Stimulated activated CD4-positive, alpha-beta T cell treated with anti-CD3 and anti-CD28 coated beads, TNF-alpha, amount 100 ng/mL, for 1 hour (primary cell): ENCODE measurements at places on chromosomes 7 and 10.

DNA sequence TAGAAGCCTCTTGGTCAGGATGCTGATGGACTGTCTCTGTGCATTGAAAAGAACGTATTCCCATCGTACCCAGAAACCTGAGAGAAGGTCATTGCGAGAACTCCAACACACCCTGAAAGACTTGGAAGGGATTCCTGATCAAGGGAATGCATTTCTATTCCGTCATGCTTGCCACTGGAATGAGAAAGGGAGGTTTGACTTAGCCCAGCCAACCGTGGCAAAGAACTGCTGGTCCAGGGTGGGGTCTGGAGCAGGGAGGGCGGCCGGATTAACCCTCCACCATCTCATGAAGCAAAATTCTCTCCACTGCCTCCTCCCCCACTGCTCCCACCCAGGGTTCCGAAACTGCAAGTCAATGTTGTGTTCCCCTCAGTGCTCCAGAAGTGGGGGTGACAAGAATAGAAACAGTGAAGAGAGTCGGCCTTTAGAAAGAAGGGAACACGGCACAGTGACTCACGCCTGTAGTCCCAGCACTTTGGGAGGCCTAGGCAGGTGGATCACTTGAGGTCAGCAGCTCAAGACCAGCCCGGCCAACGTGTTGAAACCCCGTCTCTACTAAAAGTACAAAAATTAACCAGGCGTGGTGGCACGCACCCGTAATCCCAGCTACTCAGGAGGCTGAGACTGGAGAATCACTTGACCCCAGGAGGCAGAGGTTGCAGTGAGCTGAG lies 137.5 kb upstream of the MGMT start:
- DNase-seq, result no peak

- DNase-seq, result no peak
Measured at GRCh38 chr7:73871163-73872011, 10.4 kb downstream of the TMEM270 start.

GRCh38 chr7:6516387-6516983 lies 34.8 kb downstream of the GRID2IP start:
- DNase-seq, result no peak

DNA sequence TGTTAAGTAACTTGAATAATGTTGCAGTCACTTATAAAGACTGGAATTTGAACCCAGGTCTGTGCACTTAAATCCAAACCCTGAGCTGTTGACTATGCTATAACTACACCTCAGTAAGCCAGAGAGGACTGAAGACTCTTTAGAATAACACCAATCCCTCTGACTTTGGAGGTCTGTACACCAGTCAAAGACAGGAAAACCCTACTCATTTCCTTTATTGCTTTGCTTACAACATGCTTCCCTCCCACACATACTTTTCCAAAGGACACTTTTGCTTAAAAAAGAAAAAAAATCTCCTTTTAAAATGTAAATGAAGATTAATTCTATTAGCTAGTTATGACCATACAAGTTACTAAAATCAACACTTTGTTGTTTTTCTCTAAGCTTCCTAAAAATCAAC lies 184.7 kb upstream of the KCTD7 start:
- no peak for DNase-seq

- no peak for DNase-seq
Measured at GRCh38 chr7:4665661-4666060, 16.4 kb upstream of the FOXK1 start.

GRCh38 chr10:118161461-118162246 lies 114.9 kb upstream of the RAB11FIP2 start:
- DNase-seq, result no peak

- DNase-seq, result no peak
Measured at GRCh38 chr10:28984431-28984830, 304.4 kb upstream of the LYZL1 start.

DNA sequence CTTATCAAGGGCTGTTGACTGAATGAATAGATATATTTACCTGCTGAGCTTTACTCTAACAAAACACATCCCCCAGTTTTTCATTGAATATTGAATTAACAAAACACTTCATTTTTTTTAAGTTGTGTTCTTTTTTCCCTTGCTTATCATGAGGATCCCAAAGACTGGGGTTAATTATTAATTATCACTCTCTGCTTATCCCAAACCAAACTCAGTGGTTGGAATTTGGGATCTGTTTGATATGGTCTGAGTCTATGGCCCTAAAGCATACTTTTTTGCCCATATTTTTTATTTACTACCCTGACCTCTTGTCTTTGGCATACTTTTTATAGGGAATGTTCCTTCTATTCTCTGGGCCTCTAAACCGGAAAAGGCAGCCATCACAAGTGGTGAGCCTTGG lies 697.1 kb upstream of the GALNT17 start:
- DNase-seq, result no peak

GRCh38 chr10:123722351-123722750 lies 56.2 kb downstream of the GPR26 start:
- no peak for DNase-seq

DNA sequence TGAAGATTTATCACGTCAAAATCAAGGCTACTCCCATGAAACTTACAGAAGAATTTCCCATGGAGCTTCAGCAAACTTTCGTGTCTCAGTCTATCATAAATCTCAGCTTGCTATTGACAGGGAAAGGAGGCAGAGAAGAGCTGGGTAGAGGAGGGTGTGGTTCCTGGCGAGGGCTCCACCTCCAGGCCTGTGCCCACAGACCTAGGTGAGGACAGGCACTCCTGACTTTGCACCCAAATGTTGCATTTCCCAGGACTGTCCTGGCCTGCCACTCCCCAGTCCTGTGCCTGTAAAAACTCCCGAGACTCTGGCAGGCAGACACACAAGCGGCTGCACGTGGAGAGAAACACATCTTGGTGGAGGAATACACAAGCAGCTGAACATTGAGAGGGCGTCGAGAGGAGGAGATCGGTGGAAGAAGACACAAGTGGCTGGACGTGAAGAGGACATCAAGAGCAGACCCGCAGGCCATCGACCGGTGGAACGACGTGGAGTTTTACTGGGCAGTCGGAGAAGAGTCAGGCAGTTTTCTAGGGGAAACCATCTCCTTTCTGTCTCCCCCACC lies 145.1 kb downstream of the CTNNA3 start:
- DNase-seq, result no peak

DNA sequence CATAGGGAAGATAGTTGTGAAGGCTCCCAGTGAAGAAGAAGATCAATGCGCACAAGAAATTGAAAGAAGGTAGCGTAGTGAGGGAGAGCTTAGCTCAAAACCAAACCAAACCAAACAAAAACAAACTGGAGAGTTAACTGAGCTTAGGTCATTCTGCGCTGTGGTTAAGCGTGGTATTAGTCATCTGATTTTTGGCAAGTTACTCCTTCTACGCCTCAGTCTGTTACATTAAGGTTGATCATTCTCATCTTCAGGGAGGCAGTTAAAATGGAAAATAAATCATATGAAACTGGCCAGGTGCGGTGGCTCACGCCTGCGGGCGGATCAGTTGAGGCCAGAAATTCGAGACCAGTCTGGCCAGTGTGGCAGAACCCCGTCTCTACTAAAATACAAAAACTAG lies 259.7 kb downstream of the EXOC4 start:
- DNase-seq, result no peak

- DNase-seq, result no peak
Measured at GRCh38 chr10:75294031-75294437, 58.3 kb upstream of the COMTD1 start.

DNA sequence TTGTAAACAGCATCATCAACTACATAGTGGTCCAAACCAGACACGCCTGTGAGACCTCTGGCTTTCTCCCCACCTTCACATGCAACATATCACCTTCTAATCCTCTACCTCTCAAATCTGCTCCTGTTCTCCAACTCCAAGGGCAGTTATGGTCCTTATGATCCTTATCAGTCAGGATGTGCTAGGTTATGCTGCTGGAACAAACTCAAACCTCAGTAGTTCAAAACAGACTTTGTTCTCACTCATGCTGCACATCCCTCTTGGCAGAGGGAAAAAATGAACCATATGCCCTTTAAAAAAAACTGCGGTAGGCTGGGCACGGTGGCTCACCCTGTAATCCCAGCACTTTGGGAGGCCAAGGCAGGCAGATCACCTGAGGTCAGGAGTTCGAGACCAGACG lies 76.1 kb downstream of the RNF216 start:
- no peak for DNase-seq

DNA sequence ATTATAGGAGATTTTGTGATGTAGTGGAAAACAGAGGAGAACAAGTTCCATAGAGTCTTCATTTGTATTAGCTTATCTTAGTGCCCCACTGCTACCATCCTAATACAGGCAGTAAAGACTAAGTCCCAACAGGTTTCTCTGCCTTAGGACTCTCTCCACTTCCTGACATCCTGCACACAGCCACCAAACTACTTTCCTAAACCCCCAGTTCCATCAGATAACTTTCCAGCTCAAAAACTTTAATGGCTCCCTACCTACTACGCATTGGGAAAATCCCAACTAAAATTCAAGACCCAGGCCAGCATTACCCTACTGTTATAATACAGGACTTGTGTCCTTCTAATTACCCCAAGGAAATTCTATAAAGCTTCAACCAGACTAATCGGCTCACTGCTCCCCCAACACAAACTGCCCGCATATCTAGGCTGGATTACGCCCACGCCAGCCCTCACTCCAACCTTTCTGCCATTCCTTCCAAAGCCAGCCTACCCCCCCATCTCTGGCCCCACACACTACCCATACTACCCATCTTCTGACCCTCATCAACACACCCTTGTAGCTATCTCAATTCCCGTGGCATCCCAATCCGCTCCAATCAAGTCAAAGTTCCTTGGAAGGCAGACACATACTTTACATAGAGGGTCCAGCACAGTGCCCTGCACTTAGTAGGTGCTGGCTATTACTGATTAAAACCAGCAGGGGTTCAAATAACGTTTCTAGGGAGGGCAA lies 1.4 kb downstream of the IDE start:
- DNase-seq, result no peak

DNA sequence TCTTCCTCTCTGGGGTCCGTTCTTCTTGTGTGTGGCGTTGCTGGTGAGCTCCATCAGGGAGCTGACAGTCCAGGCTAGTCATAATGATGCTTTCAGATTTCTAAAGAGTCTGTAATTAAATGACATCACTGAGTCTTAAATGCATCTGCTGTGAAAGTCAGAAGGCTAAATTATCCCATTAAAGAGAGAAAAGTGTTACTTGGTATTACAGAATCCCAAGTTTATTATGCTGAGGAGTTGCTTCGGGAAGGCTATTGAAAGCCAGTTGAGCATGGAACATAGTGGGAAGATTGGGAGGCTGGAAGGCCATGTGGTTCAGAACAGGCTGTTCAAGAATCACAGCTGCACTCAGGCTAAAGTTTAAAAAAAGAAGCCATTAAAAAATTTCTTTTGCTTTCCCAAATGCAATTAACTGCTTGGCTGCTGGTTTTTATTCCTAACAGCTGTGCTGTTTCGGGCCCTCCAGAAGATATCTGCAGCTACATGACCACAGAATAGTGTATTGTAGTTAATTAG lies 342.6 kb upstream of the LRGUK start:
- DNase-seq, result no peak

- no peak for DNase-seq
Measured at GRCh38 chr10:89491932-89492331, 43.5 kb downstream of the SLC16A12 start.

DNA sequence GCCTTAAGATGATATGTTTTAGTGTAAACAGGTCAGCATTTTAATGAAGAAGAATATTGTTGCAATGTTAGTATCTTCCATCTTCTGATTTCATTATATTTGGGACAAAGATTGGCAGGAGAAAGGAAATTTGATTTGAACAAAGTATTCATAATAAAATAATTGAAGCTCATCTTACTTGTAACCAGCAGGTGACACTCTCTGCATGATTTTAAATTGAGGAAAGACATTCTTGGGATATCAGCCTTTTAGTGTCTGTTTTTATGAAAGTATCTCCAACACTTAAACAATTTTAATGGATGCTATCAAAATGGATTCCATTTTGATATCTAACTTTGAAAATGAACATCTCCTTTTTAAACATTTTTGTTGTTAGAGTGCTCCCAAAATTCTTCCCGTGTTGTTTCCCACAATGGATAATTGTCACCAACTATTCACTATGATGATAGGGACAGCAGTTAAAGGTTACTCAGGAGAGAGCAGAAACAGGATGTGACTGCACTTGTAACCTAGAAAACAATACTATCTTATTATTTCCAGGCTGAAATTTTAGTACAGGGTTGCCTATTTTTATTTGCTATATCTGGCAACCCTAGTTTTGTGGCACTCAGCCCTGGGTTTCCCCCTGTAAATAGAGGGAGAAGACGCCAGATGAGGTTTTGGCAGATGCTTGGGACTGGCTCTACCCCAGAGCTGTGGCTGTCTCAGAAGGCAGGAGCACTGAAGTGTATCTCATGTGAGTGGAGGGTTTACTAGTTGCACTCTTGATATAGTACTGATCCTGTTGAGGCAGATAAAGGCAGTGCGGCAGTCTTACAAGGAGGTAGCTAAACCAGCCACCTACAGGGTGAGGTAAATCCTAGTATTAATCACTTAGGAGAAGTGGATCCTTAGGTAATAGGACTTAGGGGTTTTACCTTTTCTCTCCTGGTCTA lies 31.0 kb upstream of the ABCB4 start:
- DNase-seq, result no peak

DNA sequence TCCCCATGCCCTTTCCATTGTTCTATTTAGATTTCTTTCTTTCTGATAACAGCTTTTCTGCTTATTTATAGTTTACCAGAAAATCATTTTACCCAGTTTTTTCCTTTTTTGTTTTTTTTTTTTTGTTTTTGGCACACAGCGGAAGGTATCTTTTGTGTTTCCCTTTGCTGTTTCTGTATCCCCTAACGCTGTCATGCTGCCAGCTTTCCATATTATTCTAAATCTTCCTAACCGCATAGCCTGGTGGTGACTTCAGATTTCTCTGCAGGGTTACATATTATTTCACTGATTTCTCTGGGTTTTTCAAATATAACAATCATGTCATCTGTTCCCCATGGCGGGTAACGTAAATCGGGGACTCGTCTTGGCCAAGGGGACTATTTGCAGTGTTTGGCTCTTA lies 4.0 kb upstream of the SLC29A4 start:
- no peak for DNase-seq

GRCh38 chr7:128200376-128200775 lies 40.7 kb upstream of the LEP start:
- no peak for DNase-seq

DNA sequence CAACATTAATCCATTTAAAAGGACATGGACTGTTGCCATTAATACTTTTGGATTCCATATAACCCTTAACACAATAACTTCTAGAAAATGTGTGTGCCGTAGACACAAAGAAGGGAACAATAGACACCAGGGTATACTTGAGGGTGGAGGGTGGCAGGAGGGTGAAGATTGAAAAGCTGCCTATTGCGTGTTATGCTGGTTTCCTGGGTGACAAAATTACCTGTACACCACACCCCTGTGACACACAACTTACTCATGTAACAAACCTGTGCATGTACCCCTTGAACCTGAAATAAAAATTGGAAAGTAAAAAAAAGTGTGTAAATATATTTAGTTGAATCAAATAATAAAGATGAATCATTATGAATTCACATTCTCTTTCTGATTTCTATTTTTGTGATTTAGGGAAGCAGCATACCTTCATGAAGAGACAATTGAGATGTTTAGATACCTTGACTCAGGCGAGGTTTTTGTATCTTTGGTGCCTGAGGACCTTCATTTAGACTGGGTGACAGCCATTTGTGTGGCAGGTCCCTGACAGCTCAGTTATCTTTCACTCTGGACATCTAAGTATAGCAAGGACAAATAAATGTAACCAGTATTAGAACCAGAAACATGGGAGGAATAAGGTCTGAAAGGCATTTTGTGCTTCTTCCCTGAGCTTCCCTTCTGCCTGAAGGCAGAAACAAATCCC lies 28.7 kb downstream of the GIMAP8 start:
- DNase-seq, result no peak
